ENCODE measurements at places on chromosomes 7 and 10.
A peak's percentile ranks its signal among the peaks of the same experiment; 100 is the strongest.

- DNase-seq, result no peak
Observed at GRCh38 chr10:71427246-71427645, 30.5 kb downstream of the CDH23 start.

DNA sequence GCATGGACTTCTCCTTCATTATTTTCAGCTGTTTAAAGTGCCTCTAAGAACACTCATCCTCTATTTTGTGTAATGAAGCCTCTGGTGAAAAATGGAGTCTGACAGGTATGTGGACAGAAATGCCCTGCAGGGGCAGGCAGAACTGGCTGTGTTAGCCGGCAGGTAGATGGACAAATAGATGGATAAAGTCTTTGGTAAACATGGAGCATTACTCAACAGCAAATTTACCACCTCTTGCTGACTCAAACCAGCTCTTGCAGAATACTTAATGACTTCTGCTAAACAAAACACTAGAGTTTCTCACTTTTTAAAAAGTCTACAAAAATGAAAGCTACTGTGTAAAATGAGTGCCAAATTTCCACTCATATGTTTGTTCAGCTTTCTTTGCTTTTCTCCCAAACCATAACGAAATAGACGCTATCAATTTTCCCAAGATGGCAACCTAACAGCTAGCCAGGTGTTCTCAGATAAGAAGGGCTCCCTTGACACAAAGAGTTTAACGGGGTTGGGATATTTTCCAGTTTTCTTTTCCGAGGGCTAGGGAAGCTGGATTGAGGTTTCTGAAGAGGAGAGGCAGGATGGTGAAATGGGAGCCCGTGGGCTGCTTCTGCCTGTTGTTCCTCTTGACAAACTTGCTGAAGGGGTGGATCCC is 71.9 kb upstream of the HABP2 start:
- DNase-seq, result no peak

GRCh38 chr10:117223693-117224430 is 17.1 kb upstream of the SLC18A2 start:
- no peak for DNase-seq

- DNase-seq, result no peak
Observed at GRCh38 chr10:5589011-5589660, 64.4 kb downstream of the CALML3 start.

DNA sequence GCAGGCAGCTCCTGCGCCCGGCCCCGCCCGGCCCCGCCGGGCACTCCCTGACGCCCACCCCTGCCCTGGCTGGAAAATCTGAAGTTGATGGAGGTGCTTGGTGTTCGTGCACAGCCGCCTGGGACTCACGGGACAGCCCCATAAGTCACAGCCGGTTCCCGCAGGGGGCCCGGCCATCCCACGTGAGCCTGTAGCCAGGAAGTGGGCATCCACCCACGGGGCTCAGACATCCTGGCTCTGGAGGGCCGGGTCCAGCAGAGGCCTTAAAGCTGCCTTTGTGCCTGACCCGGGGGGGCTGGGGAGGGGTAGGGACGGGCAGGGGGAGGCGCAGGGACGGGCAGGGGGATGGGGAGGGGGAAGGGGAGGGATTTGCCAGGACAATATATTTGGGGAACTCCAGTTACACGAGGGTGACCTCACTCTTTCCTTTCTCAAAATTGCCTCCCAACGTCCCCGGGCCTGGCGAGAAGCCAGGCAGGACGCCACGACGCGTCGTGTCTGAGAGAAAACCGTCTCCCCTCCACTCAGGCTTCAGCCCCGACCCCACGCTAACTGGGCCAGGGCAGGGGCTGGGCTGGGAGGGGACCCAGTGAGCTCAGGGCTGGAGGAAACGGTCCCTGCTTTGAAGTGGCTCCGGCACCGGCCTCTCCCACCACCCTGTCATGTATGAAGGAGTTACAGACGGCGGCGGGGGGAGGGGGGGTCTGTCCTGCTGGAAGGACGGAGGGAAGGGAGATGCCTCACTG is 82.1 kb upstream of the PDGFA start:
- peak; percentile 94 for DNase-seq

DNA sequence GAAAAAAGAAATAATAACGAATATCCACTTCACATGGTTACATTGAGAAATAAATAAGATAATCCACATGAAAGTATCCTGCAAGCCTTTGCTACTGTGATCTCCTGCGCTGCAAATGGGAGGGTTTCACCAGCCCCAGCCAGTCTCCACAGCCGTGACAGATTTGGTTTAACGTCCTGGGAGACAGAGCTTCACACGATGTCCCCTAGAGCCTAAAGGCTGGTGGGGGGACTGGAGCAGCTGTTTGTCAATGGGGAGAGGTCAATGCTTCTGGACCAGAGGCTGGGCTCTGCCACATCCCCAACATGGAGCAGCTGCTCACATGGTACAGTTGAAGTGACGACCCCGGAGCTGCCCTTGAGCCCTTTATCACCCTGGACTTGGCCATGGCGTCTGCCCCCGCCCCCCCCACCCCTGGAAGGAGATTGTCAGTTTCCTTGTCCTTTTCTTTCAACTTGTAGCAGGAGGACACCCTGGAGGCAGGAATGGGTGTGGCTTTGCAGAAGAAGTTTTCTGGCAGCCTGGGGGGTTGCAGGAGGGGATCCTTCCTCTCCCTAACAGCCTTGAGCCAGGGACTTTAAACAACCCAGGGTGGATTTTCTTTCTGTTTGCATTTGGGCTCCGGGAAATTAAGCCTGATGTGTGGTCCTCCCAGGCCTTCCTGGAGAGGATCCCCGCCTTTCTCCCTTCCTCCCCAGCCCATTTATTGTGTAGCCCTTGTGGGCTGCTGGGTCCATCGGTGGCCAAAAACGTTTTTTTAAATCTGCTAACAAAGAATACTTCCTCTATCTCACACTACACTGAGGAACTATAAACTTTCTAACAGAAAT is 37.0 kb upstream of the MXI1 start:
- DNase-seq, result no peak

- DNase-seq, result no peak
Observed at GRCh38 chr7:156765901-156766656, 125.5 kb downstream of the RNF32 start.

- no peak for DNase-seq
Observed at GRCh38 chr10:130757821-130758489, 553.6 kb downstream of the TCERG1L start.

DNA sequence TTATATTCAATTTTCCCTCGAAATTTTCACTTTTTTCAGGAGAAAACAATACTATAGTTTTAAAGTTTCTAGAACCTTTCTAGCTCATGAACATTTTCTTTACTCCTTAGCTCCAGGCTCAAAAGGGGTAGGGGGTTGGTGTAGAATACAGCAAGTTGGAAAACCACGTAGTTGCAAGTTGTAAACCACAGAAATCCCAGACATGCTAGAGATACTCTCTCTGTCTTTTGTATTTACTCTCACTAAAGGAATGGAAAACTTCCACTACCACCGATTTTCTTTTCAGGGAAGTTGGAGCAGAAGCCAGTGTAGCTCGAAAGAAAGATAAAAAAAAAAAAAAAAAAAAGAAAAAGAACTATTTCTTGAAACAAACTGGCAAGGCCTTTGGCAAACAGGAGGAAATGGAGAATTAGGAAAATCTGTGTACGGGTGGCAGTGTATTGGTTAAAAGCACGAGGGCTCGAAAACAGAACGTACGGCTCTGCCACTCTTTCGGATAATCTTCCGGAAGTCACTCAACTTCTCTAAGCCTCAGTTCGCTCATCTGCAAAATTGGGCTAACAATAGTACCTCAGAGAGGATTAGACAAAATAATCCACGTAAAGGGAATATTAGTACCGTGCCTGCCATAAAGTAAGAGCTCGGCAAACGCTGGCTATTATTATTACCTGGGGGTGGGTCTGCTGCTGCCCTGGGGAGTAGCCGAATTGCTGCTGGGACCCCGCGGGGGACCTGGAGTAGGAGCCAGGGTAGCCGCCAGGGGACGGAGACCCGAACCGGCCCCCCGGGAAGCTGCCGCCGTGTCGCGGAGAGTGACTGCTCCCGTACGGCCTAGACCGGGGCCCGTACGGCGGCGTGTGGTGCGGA is 628 bp downstream of the MPLKIP start:
- DNase-seq, result no peak

DNA sequence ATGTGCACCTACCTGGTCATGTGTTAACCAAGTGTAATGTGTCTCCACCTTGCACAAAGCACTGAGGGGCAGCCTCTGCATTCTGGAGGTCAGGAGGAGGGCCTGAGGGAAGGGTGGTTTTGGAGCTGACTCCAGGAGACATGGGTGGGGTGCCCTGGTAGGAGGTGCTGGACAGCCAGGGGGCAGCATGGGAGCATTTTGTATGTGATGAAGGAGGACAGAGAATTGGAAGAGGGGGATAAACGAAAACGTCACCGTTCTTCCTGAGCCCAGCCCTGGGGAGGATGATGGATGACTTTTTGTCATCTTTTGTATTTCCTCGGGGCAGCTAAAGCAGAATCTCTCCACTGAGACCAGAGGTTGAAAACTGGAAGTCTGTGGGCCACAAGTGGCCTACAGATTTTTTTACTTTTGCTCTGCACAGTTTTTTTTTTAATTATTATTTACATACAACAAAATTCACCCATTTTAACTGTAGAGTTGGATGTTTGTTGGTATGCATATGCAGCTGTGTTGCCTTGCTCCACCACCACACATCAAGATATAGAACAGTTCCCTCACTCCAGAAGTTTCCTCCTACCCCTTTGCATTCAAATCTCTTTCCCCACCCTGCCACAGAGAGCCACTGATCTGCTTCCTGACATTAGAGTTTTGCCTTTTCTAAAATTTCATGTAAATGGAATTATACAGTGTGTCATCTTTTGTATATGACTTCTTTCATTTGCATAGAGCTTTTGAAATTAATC is 242.5 kb downstream of the VTI1A start:
- no peak for DNase-seq

DNA sequence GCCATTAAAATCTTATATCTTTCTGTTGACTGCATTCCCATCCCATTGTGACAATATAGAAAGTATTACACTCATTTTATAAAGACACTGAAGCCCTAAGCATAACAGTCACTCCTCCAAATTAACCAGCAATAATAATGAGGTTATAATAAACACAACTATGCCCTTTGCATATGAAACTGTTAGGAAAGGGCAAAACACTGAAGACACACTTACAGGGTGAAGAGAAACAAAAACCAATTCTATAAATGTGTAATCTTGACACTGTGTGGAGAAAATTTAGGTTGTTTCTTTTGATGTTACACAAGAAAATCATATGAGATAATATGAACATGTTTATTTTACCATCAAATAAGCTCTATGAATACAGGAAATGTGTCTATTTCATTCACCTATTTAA is 14.0 kb upstream of the GPR37 start:
- no peak for DNase-seq

- DNase-seq, result no peak
Observed at GRCh38 chr7:47497367-47498096, 84.4 kb downstream of the TNS3 start.

DNA sequence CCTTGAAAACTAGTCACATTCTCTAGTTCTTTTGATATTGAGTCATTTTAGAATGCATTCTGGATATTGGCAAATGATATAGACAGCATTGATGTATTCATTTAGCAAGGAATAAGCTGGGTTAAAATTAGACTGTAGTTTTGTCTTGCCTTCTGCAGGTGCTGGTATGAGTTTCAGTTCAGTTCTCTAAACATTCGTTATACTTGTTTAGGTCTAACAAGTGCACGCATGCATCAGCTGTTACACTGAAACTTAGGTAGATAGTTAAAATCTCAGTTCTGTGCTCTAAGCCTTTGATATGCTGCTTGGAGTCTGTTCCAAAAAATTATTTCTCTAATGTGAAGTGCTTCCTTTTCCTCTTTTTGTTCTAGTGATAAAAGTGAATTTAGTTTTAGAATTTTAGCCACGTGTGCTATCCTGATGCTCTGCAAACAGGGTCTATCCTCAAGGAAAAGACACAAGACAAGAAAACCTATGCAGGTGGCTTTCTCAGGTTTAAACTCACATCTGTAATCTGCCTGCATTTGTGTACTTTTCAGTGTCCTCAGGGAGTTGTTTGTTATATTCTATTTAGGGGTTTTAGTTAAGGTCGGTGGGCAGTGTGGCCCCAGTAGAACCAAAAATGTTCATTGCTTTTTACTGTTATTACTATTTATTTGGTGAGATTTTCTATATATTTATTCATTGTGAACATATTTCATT is 409.0 kb downstream of the CDC14C start:
- no peak for DNase-seq

GRCh38 chr7:117230276-117231046 is 92.4 kb downstream of the WNT2 start:
- DNase-seq, result no peak

DNA sequence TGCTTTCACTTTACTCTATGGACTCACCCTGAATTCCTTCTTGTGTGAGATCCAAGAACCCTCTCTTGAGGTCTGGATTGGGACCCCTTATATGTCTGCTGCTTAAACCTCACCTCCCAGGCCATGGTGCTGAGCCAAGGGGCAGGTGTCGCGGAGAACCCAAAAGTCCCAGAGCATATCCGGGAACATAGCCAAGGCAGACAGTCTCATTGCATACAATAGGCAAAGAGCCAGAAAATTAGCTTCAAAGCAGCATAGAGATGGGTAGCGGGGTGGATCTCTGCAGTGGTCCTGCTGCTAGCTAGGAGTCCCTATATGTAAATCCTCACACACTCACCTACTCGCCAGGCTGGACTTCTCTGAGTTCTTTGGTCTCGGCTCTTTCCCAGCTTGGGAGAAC is 5.5 kb downstream of the CCL24 start:
- DNase-seq, result no peak

DNA sequence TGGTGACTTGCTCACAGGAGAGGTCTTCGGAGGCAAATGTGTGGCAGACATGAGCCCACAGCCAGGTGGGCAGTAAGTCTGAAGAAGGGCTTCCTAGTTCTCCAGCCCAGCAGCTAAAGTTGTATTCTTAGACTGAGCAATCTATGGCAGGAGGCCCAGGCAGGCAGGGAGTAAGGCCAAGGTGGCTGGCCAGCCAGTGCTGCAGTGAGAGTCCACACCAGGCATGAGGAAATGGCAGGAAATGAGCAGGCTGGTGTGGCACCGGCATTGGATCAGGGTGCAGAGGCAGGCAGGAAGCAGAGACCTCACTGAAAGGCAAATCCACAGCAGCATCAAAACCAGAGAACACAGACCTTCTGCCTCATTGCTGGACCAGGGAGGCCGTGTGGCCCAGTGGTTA is 84.6 kb upstream of the PDE1C start:
- DNase-seq, result no peak

GRCh38 chr7:155702616-155703015 is 58.2 kb downstream of the RBM33 start:
- no peak for DNase-seq

DNA sequence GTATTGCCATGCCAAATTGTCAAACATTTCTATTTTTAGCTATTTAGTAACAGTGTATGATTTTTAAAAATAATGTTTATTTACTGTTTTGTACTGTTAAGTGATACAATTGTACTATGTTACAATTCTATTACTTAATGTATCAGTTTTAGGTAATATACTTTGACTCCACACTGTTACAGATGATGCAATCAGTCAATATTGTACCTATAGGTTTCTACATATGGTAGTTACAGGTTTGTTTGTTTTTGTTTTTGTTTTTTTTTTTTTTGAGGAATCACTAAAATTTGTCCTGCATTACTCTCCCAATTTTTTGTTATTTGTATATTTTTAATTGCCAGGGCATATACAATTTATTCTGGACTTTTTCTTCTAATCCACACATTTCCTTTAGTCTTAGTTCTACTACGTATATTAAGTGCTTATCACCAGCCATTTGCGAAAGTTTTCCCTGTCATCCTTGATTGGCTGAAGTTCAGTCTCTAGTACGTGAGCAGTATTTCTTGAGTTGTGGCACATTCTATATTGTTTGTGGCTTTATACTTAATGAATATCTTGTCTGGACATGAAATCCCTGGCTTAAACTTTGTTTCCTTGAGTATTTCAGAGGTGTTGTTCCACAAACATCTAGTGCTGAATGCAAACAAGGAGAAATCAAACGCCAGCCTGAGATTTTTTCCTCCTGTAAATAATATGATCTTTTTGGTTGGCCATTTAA is 114.1 kb downstream of the MAGI2 start:
- DNase-seq, result no peak
